ENCODE measurements at places on chromosomes 5 and 9. TPM values are rescaled to one million over a fixed set of nuclear protein-coding genes. Genes with fewer than 3 reads are reported as not detected.

PCDHB7 gene
- not detected for total RNA-seq

PCDHGA3 gene
- total RNA-seq, result not detected

FUBP3 gene
- total RNA-seq, result 38.7 TPM

TRAF1 gene
- 100 TPM for total RNA-seq

NRG2 gene
- 0.06 TPM for total RNA-seq

PRR16 gene
- not detected for total RNA-seq

CTNND2 gene
- total RNA-seq, result not detected

DRD1 gene
- not detected for total RNA-seq

CEMIP2 gene
- total RNA-seq, result 66.5 TPM

DMRT3 gene
- total RNA-seq, result not detected

GRM6 gene
- total RNA-seq, result not detected

TTC23L gene
- 0.32 TPM for total RNA-seq

SLC36A3 gene
- not detected for total RNA-seq

CAMK4 gene
- total RNA-seq, result 39.0 TPM

SLC4A9 gene
- 0.41 TPM for total RNA-seq

TXNDC8 gene
- total RNA-seq, result not detected

CCL27 gene
- total RNA-seq, result not detected

NUTM2G gene
- total RNA-seq, result not detected

ITGA2 gene
- total RNA-seq, result 0.77 TPM

NSG2 gene
- not detected for total RNA-seq

AGXT2 gene
- total RNA-seq, result not detected

CCDC180 gene
- 0.50 TPM for total RNA-seq

ANXA6 gene
- 356 TPM for total RNA-seq

PTPRD gene
- total RNA-seq, result not detected

GGTA1 gene
- total RNA-seq, result not detected

TAS2R1 gene
- not detected for total RNA-seq

MARVELD2 gene
- total RNA-seq, result 0.23 TPM

All from activated naive CD4-positive, alpha-beta T cell treated with anti-CD3 and anti-CD28 coated beads, Interleukin-2, amount 50 U/mL, for 72 hours (primary cell).